ENCODE measurements at places on chromosomes 4 and X.

DNA sequence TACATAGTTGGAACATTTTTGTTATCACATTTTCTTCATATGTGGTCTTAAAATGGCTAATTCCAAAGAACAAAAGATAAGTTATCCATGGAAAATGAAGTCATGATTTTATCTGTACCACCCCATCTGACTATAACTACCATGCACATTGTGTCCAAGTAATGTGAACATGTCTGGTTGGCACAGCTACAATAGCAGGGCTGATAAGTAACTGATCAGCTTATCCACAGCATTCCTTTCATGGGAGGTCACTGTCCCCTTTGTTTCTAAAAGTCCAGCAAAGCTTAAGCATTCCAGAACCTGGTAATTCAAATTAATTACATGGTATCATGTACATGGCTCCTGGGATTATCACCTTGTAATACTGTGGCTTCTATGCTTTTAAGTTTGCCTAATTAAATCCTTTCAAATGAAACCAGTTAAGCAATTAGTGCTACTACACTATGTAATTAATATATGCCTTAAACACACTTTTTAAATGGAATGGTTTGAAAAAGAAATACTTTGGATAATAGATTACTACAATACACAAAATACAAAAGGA is 21.1 kb upstream of the SORBS2 start:
- DNase-seq: no peak

GRCh38 chr4:30716681-30717207 is 3.4 kb upstream of the PCDH7 start:
- DNase-seq: peak; percentile 59

- no peak for DNase-seq
These were observed 79.5 kb downstream of the HMGB2 start for GRCh38 chr4:173254646-173255045.

DNA sequence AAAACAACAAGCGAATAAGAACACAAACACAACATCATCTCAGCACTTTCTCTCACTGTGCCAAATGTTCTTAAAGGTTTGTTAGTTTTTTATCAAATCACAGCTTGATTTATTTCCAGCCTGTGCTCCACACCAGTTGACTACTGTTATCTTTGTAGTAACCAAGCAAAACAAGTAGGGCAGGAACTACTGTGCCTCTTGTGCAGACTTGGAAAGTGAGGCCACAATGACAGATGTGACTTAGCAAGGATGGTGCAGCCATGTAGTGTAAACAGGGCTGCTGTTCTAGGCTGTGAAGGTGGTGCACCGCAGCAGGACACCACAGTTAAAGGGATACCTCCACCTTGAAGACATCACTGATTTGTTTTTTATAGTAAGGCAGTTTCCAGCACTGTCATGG is 170.0 kb downstream of the IL1RAPL1 start:
- no peak for DNase-seq

- no peak for DNase-seq
These were observed 46.9 kb downstream of the ACOX3 start for GRCh38 chr4:8393593-8394038.

DNA sequence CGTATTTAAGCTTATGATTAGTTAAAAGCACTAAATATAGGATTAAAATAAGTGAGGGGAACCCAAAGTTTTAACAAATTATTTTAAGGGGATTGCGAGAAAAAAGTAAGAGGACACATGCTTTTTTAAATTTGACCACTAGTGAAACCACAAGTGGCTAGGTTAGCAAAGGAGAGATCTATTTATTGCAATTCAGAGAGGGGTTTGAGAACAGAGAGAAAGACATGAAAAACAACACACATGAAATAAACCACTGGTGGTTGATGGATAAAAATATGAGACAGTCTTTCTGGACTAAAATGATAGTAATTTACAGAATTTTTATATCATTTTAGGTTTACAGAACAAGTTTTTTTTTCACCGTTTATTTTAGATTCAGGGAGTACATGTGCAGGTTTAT is 11.8 kb downstream of the SLC25A14 start:
- no peak for DNase-seq

DNA sequence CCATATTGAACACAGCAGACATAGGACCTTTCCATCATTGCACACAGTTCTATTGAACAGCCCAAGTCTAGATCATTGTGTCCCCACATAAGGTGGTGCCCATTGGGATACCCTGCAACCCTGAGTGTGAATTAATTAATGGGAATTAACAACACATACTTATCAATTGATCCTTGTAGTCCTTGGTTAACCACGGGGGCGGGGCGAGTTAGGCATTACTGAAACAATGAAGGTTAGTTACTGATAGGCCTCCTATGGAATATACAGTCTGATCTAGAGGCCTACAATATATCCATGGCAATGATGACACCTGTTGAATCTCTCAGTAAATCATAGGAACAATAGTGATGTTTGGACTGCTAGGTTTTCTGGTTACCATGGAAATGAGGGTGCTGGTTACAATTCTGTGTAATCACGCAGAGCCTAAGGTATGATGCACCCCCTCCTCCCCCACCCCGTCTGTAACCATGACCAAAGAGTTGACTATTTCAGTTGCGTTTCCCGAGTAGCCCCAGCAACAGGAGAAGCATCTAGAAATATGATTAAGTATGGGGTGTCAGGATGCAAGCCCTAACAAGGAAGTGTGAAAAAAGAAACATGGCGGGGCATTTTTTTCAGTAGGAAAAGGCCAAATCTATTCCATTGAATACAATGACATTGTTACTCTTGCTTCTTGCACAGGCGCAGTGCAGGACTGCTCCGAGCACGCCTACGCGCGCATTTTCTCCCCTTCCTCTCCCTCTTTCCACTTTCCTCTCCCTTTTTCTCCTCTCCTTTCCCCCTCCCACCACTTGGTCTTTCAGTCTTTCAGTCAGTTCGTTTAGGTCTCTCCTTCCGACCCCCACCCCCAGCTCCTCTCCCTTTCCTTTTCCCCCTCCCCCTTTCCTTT is 677 bp upstream of the NONO start:
- no peak for DNase-seq

GRCh38 chr4:33316033-33316432 is 2595.9 kb downstream of the PCDH7 start:
- DNase-seq: no peak

DNA sequence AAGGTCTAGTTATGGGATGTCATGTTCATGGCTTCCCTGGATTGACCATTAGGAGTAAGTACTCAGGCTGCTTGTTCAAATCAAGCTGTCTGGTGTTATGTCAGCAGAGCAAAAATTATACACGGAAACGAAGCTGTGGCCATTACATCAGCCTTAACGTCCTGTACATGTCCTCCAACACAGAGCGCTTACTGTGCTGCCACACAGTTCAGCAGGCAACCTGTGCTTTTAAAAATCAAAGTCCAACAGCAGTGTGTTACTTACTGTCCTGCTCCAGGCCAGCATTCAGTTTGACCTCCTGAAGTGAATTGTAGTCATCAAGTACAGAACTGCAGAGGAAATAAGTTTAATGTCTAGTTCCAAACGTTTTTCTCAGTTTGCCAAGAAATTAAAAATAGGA is 46.0 kb downstream of the KLHL34 start:
- DNase-seq: no peak

DNA sequence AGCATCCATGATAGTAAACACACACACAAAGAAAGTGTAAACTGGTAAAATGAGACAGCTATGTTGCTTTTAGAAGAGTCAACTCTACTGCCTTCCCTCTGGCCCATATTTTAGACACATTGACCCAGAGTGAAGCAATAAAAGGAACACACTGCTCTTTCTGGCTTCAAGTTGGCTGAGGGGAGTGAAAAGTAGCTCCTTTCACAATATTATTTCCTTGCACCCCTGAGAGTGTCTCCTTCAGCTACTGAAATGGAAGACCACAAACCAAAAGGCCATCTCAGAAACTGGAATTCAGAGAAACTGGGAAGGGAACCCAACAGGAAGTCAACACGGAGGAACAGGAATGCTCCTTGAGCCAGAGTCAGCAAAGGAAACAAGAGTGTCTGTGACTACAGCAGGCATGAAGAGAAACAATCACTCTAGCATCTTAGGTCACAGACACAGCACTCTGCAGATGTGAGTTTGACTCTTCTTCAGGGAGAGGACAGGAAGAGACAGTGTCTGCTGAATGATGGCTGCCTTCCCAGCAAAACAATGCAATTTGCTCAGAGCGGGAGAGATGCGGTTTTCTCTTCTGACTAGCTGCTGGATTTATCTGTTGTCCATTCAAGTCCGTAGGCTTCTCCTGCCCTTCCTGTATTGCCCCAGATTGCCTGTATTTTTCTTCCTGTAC is 106.7 kb downstream of the SPATA18 start:
- no peak for DNase-seq

DNA sequence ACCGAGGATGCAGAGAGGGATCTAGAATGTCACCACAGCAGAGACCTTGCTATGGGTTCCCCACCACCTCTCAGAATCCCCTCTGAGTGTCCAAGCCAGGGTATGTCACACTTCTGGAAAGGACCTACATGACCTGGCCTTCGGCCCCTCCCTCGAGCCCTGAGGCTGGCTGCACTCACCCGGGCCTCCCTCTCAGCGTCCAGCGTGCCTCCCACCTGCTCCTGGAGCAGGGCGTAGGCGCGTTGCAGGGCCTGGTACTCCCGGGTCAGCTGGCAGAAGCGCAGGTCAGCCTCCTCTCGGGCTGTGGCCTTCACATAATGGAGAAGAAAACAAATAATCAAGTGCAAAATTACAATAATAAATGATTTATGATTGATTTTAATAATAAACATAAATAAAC is 43.9 kb upstream of the C4orf50 start:
- no peak for DNase-seq

- no peak for DNase-seq
These were observed 417.7 kb upstream of the GALNT7 start for GRCh38 chr4:172750910-172751309.

DNA sequence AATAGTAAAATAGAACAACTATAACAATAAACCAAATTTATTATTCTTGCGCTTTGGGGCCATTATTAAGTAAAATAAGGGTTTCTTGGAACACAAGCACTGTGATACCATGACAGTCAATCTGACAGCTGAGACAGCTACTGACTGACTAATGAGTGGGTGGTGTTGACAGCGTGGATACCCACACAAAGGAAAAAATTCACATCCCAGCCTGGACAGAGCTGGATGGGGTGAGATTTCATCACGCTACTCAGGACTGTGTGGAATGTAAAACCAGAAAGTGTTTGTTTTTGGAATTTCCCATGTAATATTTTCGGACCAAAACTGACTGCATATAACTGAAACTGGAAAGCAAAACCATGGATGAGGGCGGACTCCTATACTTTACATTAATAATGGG is 48.8 kb downstream of the IGFBP7 start:
- DNase-seq: no peak

DNA sequence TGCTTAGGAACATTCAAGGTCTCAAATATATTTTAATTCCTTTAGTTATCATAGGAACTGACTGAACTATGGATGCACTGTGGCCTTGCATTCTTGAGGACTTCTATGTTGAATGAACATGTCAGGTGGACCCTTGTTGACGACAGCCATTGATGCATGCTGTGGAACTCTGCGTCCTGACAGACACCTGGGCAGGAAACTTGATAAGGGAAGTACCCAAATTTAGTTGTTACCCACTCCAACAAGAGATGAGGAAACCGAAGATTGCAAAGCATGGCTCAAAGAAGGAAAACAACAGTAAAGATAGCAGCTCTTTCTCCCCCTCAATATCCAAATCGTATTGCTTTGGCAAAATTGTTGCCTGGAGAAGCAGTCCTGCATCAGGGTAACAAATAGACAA is 540.0 kb upstream of the NR3C2 start:
- DNase-seq: no peak

- no peak for DNase-seq
These were observed 27.2 kb downstream of the DCK start for GRCh38 chr4:71020611-71021010.

DNA sequence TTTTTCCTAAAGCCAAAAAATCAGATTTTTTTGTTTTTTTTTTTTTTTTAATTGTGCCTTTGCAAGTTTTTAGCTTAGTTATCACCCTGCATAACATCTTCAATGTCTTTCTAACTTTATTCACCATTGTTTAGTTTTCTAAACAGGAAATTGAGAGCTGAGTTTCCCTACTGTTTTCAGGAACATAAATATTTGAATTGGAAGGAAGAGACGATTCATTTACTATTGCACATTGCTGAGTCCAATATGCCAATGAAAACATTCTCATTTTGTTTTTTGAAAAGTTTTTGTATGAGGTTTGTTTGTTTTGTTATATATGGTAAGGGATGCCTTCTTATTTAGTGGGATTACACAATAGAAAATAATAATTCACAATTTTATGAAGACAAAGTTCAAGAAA is 148.4 kb downstream of the ANKRD50 start:
- DNase-seq: no peak

GRCh38 chrX:69045616-69046345 is 119.5 kb downstream of the PJA1 start:
- DNase-seq: no peak

- DNase-seq: no peak
These were observed 56.2 kb upstream of the CHRDL1 start for GRCh38 chrX:110851780-110852179.

DNA sequence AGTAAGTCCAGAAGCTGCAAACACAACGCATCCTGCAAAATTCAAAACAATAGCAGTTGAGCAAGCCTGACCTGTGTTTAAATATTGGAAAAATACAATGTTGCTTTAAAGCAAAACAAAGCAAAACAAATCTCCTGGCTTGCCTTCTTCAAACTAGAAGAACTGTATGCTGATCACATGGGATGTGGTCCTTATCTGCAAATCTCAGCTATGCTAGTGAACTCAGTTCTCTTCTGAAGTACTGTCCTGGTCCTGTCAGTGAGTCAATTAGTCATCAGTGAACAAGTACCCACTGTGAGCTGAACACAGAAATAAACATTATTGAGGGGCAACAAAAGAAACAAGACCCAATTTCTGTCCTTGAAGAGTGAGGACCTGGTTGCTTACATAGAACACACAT is 522.5 kb downstream of the SMARCA1 start:
- no peak for DNase-seq

DNA sequence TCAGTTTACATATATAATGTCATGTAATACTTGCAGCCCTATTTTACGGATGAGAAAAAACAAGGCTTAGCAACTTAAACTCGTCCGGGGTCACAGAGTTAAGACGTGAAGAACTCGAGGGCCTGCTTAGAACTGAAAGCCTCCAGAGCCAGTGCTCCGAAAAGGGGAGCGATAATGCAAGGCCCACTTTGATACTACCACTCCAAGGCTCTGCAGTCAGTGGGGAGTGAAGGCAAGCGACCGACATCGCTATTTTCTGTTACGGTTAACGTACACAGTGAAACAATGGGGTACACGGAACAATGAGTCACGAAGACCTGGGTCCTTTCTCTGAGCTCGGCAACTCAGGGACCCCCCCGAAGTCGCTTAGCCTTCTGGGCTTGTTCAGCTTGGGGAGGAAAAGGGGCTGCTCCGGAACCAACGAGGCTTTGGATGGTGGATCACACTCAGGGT is 965 bp downstream of the PPA2 start:
- no peak for DNase-seq

DNA sequence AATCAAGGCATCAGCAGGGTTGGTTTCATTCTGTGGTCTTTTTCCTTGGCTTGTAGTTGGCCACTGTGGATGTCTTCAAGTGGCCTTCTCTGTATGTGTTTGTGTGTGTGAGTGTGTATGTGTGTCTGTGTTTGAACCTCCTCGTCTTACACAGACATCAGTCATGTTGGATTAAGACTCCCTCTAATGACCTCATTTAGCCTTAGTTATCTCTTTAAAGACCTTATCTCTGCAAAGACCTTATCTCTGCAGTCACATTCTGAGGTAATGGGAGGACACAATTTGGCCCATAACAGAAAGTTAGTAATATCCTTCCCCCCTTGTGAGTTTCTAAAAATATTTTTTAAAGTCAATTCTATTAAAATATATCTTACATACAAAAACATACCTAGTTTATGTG is 126.7 kb downstream of the EMCN start:
- no peak for DNase-seq

Data from NCI-H446 treated with DMSO at 0.1 percent for 48 hours (cell line).